Cerebellar nuclear complex (tissue), 1 donor: ENCODE measurements at places on chromosomes 11 and 22.

DNA sequence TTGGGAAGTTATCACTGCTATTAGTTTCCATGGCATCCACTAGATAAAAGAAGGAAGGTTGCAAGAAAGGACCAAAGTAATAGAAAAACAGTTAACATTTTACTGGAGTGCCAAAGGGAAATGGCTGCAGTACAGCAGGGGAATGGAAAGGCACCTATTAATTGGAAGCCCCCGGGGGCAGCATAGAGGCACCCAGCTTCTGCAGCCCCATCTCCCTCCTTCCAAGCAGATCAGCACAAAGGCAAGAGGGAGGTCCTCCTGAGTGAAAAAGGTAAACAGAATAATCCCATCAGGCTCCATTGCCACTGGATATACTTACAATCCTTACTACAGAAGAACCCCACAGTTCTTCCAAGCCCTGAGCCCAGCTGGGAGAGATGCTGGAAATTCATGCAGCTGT is 887.1 kb downstream of the DLG2 start:
- no peak for DNase-seq

- no peak for DNase-seq
Measured at GRCh38 chr11:45097721-45098493, 48.5 kb upstream of the PRDM11 start.

DNA sequence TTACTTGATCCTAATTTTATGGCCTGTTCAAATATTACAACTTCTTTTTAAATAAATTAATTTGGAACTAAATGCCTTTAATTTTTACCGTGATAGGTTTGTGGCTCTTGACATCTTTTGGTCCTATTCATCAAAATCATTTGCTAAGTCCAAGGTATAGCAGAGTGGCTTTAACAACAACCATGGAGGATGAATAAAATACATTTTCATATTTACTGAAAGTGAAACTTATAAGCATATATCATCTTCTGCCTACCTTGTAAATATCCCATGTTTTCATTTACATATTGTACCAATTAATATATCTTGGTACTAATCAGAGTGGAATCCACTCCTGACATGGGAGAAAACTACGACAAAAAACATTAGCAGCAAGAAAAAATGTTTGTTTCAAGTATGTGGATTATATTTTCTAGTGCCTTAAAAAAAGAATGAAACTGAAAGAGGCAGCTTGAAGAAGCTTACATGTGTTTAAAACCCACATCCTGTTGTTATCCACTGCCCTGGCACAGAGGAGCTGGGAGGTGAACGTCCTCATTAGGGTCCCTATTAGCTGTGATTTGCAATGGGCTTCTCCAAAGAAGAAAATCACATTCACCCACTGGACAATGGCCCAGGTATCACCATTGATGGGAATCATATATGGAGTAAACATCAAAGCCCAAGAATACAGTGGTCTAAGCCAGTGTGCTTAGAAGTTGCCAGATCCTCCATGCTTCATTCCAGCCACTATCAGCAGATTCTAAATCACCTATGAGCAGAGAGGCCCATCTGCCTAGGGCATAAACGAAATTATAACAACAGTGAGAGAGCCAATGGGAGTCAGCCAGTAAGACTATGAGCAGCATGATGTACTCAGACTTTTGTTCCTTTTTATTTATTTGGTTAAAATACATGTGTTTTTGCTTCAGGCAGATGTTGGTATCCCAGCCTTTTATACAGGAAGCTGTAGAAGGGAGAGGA is 84.7 kb downstream of the MAML2 start:
- no peak for DNase-seq

- no peak for DNase-seq
Measured at GRCh38 chr11:57778318-57779037, 16.9 kb downstream of the CTNND1 start.

DNA sequence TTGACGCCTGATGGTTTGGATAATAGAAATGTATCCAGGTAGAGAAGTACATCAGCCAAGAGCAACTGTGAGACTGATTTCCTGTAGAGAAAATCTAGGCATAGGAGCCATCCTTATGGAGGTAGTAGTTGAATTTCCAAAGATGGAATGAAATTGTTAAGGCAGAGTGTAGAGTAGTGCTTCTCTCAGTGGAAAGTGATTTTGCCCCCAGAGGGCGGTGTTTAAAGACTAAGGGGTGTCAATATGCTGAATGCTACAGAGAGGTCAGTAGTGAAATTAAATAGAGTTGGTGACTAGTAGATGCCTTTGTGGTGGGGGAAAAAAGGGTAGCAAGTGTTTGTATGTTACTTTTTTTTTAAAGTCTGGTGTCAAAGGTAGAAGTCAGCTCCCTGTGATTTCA is 54.5 kb downstream of the TRIM44 start:
- no peak for DNase-seq

DNA sequence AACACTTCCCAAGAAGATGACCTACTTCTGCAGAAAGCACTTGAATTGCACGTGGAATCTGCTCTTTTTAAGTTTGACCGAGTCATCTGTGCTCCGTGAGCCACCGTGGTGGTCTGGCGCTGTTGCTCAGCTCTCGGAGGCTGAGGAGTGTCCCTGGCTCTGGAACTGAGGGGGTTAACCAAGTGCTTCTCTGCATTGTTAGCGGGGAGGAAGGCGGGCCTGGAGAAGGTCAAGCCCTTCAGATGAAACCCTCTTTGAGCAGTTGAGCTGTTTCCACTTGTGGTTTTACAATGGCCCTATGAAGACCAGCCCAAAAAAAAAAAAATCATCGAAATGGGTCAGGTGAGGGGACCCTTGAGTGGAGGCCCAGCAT is 286.4 kb downstream of the NTM start:
- DNase-seq, result no peak

- no peak for DNase-seq
Measured at GRCh38 chr22:29482253-29482652, 2.2 kb downstream of the NEFH start.

GRCh38 chr11:77725433-77725832 is 87.8 kb upstream of the CLNS1A start:
- DNase-seq, result no peak

- DNase-seq, result no peak
Measured at GRCh38 chr22:44454113-44454769, 43.8 kb downstream of the RTL6 start.

DNA sequence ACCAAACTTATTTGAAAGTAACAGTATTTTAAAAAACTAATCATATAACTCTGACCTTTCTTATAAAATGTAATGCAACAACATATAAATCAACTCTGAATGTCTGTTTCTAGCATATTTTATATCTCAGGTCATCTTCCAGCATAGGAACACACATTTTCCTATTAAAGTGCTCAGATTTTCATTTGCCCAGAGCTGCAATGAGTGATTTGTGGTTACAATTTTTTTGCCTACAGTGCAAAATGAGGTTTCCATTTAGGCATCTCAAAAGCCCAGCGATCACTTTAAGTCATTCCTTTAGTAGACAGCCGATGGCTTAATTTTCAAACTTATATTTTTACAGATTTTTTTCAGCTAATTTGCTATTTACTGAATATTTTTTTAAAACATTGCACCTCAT is 1.0 kb downstream of the LYVE1 start:
- no peak for DNase-seq

DNA sequence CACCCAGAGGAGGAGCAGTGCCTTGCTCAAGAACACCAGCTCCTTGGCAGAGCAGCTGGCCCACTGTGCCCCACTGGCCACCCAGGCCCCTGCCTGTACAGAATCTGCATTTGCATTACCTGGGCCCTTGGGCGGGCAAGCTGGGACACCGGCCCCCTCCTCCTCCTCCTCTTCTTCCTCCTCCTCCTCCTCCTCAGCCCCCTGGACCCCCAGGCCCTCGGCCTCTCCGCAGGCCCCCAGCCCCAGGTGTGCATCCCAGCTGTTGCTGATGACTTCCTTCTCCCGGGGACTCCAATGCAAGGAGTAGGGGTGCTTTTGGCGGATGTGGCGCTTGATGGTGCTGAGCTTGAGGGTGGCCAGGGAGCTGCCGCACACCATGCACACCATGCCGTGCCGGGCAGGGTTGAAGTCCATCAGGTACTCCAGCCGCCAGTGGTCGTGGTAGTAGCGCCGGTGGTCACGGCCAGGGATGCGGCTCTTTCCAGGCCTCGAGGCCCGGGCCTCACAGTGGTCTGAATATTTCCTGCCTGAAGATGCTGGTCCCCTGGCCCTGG is 2.8 kb downstream of the ZFTA start:
- DNase-seq, result no peak

DNA sequence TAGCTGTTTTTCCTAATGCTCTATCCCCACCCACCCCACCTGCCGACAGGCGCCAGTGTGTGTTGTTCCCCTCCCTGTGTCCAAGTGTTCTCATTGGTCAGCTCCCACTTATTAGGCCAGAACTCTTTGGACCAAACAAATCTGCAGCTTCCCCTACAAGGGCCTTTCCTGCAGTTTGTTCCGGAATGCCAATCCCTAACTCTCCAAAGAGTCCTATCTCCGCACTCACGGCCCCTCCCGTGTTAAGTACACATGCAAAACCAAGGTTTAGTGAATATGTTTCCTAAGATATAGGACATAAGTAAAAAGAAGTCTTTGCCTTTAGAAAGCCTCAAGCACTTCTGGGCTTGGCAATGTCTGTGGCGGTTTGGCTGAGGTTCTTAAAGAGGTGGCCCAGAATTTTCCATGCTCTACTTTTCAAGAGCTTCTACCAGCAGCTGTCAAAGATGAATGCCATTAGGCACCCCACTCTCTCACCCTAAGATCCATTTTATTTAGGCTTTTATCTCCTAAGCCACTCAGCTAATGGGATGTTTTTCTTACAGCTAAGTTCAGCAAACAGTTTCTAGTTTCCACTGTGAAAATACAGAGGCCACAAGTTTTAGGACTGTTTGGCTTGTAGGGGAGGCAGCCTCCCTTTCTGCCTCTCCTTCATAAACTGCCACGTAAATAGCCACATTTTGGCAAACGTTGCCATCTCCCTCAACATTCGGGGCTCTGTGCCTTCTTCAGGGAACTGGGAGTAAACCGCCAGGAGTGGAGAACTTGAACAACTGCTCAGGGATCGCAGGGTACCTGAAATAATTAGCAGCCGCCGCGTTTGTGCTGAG is 1.6 kb downstream of the CD59 start:
- no peak for DNase-seq

DNA sequence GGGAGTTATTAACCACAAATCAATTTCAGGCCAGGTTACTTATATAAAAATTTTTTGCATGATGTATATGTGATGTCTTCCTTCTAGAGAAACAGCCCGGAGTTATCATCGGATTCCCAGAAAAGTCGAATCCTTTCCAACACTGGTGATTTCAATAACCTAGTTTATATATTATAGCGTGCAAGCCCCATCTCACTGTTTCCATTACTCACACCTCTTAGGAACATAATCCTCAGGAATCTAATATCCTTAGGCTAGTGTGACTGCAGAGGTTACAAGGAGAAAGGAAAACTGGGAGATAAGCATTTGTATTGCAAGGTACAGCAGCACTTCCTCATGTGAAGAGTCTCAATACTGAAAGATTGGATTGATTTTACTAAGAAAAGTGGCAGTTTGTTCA is 20.3 kb downstream of the ARHGAP20 start:
- DNase-seq, result no peak

DNA sequence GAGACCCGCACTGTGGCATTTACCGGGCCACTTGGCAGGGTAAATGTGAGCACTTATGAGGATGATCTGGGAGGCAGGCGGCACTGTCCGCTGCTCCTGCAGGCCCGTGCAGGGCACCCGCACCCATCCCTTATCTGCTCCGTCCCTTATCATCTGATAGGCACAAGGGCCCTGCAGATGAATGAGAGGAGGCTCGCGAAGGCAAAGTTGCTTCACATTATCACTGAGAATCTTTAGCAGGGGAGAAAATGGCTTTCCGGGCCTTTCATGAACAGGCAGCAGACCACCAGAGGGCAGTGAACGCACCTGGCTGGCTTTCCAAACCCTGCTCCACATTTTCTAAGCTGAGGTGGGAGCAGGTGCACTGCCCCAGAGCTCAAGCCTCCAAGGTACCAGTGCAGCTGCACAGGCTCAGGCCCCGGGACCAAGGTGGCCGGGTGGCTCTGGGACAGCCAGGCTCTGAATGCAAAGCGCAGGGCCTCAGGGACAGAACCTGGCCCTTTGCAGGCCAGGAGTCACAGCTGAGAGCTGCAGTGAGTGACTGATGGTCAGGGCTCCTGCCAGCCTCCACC is 165.6 kb downstream of the SHANK2 start:
- no peak for DNase-seq

DNA sequence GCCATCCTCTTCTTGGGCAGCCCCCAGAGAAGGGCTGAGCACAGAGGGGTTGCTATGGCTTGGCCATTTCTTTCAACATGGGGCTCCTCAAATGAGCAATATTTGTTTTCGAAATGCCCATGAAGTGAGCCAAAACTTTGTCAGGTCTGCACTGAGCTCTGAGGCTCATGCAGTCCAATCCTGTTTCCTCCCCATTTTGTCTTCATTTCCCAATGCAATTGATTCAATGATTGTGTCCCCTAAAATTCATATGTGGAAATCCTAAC is 60.6 kb upstream of the CD44 start:
- no peak for DNase-seq

- DNase-seq, result no peak
Measured at GRCh38 chr11:9859554-9860305, 195.9 kb downstream of the SWAP70 start.

DNA sequence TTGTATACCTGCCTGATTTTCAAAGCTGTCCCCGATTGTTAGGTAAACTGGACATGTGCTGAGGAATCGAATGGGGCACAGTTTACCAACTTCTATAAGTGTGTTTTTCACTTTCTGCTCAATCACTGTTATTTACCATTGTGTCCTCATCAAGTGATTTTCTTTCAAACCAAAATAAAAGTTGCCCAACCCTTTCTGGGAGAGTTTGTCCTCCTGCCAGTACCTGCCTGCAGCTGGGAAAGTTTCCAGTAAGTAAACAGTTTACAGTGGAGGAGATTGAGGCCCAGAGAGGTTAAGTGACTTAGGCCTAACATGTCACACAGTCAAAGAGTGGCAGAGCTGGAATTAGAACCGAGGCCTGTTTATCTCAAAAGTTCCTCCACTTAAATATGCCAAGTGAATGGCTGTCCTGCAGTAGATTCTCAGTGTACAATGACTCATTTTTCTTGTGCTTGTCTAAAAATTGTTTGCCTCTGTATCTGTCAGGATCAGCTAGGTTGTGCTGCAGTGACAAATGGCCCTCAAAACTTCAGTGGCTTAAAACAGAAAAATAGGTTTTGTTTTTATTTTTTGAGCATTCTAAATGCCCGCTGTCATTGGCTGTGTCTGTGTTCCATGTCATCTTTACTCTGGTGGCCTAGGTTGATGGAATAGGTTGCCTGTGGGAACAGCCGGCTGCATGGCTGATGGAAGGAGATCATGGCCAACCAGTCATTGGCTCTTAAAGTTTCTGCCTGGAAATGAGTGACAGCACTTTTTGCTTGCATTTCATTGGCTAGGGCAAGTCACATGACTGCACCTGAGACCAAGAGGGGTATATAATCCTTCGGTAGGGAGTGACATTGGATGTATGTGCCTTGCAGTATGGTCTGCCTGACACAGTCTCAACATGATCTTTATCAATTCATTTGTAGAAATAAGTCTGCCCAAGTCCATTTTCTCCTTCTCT is 61.8 kb upstream of the CRYBB3 start:
- DNase-seq, result no peak

GRCh38 chr22:28043266-28043665 is 124.2 kb upstream of the PITPNB start:
- no peak for DNase-seq
